ENCODE measurements at places on chromosomes 4 and X.

GRCh38 chr4:118226311-118227010 lies 126.3 kb downstream of the PRSS12 start:
- DNase-seq: no peak

GRCh38 chrX:45584717-45585116 lies 384.0 kb upstream of the DIPK2B start:
- DNase-seq: no peak

GRCh38 chr4:70709611-70710205 lies 12.1 kb upstream of the RUFY3 start:
- DNase-seq: no peak

DNA sequence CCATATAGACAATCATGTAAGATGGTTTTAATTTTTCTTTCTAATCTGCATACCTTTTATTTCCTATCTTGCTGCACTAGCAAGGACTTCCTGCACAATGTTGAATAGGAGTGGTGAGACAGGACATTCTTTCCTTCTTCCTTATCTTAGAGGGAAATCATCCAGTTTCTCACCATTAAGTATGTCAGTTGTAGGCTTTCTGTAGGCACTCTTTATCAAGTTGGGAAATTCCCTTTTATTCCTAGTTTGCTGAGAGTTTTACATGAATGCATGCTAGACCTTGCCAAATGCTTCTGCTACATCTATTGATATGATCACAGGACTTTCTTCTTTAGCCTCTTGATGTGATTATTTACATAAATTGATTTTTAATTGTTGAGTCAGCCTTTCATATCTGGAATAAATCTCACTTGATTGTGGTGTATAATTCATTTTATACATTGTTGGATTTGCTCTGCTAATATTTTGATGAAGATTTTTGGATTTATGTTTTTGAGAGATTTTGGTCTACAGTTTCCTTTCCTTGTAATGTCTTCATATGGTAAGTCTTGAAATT lies 23.8 kb downstream of the RNF175 start:
- no peak for DNase-seq

DNA sequence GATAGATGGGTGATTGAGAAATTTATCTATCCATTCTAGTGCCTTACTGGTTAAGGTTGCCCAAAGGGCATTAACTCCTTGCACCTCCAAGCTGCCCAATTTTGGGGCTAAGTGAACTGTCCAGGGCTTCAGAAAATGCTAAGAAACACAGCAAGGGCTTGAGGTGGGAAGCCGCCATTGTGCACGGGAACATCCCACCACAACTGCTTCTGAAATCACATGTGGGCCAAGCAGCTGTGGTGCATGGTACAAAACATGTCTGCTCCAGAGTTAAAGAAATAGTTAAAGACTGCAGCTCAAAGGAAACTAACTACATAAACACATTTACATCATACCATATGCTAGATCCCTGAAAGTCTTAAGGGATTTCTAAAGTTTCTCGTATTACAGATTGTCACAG lies 144.3 kb upstream of the NDST3 start:
- DNase-seq: no peak

DNA sequence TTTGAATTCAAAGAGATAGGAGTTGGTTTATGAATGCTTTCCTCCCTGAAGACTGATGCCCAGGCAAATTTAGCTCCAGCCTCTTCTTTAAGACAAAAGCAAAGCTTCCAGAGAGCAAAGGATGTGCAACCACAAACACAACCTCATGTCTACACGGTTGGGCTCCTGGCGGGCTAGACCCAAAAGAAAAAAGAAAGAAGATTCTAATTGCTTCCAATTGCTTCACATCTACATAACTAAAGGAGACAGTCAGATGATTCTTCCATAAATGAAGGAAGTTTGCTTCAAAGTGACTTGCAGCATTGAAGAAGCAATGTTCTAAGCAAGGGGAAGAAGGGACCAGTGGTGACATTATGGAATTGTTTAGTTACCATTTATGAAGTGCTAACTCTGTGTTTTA lies 1603.0 kb upstream of the TENM3 start:
- no peak for DNase-seq

DNA sequence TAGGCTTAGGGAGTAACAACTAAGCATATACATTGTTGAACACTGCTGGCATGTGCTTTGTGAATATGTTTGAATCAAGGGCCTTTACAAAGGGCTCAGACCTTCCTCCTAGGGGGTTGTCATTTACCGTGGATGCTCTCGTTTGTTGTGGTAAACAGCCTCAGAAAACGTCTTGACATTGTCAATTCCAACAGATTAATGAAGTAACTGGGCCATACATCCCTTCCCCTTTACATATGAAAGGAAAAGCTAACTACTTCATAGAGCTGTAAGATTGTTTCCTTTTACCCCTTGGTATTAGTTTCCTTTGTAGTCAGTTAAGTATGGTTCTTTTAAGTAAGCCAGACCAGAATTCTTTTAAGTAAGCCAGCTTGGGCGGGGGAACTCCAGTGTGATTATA lies 42.9 kb downstream of the FAT4 start:
- no peak for DNase-seq

Data from MCF 10A (cell line).